ENCODE measurements at places on chromosomes 6 and 20.

DNA sequence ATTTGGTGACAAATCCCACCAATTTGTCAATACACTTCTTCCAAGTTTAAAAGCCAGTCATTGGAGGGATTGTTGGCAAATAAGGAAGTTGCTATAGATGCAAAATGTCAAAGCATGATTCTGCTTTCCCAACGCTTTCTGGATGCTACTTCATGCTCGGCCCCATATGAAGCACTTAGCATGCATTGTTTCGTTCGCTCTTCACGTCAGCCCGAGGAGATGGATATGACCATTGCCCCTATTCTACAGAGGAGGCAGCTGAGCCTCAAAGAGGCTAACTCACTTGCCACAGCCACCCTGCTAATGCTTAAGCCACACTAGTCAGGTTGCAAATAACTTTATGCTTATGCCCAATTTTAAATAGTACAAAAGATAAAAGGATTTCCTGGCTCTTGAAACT, 2.8 kb upstream of the NXT1 start:
- DNase-seq = no peak

- no peak for DNase-seq
These were observed 535 bp downstream of the NKAIN2 start for GRCh38 chr6:123804014-123804786.

DNA sequence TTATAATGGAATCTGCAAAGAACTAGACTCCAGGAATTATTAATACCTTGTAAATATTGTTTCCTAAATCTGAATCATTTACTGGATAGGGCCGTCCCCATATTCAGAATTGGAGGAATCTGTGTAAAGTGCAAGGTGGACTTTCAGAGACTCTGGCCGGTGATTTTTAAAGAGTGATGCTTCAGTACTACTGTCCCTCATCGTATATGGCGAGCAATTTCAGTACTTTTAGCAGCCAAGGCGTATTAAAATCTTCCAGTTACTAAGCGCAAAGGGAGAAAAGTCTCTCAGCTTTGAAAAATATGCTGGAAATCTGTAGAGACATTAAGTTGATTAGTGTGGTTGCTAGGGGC, 483 bp downstream of the SMIM26 start:
- DNase-seq = no peak

- DNase-seq = no peak
These were observed 71.2 kb downstream of the TNFRSF21 start for GRCh38 chr6:47238456-47238995.

- no peak for DNase-seq
These were observed 101.5 kb upstream of the BACH2 start for GRCh38 chr6:90397929-90398674.

- DNase-seq = no peak
These were observed 72.7 kb upstream of the CCN6 start for GRCh38 chr6:111980971-111981840.

GRCh38 chr20:57047281-57048026, 219.0 kb downstream of the BMP7 start:
- DNase-seq = no peak

DNA sequence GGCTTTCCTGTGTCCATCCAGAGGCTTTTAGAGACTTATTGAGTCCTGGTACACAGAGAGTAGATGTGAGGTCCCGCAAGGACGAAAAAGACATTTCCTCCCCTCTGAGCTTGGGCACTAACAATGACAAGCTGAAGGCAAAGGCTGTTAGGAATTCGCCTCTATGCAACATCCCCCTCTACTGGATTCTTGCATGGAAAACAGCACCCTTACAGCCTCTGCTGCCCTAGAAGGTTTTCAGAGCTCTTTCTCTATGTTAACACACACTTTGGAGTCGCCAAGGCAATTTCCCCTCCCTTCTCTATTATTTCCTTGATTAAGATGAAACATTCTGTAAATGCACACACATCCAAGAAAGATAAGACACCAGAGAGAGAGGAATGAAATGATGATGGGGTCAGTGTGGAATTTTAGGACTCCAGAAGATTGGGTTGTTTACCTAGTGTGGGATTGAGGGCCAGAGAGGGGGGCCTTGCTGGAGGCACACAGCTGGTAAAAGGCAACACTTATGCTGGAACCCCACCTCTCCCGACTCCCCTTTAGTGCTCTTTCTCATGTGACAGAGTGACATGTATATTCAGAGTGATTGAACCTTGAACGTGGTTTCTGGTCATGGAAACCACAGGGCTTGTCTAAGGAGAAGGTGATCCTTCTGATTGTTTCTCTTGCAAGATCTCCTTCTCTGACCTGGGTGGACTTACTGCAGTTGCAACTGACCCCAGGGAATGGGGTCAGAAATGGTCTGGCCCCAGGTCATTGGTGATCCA, 300.7 kb downstream of the CLIC5 start:
- no peak for DNase-seq

- no peak for DNase-seq
These were observed 420 bp downstream of the SOX4 start for GRCh38 chr6:21593927-21594415.

GRCh38 chr6:141077355-141078333, 1055.1 kb upstream of the GJE1 start:
- no peak for DNase-seq

DNA sequence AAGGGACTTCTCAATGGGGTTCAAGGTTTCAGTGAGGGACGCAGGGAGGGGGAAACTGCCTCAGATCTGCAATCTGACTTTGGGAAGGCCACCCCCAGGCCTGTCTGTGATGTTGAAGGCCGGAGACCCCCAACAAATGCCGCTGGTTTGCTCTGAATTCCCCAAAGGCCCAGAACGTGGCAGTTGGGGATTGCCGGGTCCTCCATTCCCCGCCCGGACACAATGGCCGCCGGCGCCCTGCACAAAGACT, 326 bp upstream of the BCL2L1 start:
- DNase-seq = no peak

DNA sequence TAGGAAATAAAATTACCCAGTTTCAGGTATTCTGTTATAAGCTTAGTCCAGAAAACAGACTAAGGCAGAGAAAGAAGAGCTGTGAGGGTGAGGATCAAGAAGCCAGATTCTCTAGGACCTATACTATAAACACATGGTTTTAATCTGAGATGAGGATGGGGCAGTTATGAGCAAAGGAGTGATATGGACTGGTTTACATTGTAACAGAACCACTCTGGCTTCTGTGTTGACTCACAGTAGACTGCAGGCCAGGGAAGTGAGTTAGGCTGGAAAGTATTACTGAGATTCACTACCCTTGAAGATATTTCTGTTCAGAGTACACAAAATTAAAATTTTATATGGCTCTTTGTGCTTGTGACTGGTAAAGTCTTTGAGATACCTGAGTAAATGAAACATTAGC, 3.2 kb upstream of the RWDD1 start:
- DNase-seq = no peak

DNA sequence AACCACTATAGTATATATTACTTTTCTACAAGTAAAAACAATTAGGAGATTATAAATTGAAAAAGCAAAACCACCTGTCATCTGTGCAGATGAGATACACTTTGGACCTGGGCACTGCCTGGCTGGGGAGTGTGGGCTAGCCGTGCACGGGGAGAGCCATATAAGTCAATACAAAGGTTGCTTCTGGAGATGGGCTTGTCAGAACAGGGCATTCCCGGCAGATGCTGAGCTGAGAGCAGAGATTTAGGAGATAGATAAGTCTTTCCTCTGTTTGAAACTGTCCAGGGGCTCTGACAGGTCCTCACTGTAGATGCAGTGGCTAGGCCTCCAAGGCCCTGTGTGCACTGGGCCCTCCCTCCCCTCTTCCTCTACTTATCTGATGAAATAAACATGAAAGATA, 34.5 kb downstream of the CD164 start:
- DNase-seq = no peak

DNA sequence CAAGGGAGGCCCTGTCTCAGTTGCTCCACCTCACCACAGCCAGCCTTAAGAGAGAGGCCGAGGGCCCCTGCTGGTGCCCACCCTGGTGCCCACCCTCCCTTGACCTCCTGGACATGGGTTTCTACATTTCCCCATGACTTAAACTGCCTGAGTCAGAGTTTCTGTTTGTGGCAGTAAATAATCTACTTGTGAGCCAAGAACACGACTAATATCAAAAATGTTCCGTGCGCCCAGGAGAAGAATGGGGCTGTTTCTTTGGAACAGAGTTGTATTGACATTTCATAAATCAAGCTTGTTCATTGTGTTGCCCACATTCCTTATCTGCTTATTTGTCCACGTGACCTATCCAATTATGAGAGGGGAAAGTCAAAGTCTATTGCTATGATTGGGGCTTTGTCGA, 143.5 kb downstream of the ANKRD60 start:
- no peak for DNase-seq

DNA sequence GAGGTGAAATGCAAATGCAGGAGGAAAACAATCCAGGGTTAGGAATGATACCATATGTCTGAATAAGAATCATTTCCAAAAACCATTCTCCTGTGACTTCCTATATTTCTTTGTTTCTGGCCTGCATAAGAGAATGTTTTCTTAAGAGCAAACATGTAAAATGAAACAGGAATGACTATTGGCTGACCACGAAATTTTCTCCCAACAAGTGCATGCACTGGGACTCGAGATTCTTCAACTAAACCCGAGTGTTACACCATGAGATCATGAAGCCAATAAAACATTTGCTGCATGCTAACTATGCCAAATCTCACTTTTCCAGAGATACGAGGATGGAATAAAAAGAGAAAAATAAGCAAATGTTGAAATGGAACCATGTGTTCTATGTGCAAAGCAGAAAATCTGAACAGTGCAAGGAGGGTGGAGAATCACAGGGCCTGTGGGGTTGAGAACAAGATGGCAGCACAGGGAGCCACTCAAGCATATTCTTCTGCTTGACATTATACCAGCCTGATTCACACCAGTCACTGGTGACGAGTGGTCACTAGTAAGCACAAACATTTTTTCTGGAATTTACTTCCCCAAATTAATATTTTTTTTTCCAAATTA, 212.2 kb upstream of the FOXA2 start:
- DNase-seq = no peak

DNA sequence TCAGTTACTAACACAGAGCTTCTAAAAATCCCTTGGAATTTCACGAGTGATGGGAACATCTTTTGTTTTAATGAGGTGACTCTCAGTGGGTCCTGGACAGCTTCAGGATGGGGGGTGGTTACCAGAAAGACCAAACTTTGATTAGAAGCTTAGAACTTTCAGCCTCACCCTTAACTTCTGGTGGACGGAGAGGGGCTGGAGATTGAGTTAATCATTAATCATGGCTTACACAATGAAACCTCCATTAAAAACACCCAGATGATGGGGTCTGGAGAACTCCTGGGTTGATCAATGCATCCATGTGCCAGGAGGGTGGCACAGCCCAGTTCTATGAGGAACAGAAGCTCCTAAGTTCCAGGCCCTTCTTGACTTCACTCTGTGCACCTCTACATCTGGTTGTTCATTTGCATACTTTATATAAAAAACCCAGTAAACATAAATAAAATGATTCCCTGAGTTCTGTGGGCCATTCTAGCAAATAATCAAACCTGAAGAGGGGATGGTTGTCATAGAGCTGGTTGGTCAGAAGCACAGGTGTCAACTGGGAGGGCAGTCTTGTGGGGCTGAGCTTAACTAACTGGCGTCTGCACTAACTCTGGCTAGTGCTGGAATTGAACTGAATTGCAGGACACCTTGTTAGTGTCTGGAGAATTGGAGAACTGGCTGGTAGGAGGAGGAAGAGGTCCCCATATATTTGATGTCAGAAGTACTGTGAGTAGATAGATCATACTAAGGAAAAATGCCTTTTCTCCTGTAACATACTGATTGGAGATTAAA, 10.3 kb downstream of the RMND1 start:
- no peak for DNase-seq

- no peak for DNase-seq
These were observed 19.4 kb upstream of the SIRPA start for GRCh38 chr20:1875762-1876161.

DNA sequence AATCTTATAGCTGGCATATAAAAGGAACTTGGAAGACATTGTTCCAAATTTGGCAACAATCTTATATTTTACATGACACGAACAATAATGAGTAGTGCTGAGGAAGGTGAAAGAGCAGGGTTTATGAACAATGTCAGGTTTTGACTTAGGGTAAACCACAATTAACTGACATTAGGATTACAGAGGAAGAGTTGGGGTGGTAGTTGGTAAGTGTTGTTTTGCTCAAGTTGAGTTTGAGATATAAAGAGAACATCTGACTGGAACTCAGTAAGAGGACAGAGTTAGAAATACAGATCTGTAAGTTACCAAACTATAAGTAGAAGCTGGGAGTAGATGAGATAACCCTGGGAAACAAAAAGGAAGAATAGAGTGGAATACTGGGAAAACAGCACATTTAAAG, 15.1 kb downstream of the RTN4IP1 start:
- DNase-seq = no peak

- peak; percentile 83 for DNase-seq
These were observed 202.3 kb downstream of the DLL1 start for GRCh38 chr6:170088582-170088955.

DNA sequence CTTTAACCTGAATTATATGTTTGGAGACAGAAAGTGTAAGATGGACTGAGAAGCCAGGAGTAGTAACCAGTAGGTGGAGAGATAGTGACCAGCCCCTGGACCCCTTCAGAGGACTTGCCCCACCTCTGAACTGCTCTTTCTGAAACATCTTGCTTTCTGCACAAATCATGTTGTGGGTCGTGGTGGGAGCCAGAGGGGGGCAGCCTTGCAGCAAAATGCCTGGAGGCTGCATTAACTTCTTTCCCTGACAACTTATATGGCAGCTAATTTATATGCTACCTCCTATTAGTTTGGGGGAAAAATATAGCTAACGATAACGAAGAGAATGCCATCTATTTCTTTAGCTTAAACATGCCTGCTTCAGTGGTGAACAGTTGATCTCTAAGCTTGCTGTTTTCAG, 859.8 kb downstream of the MAFB start:
- no peak for DNase-seq

GRCh38 chr6:38443352-38444144, 196.2 kb downstream of the BTBD9 start:
- no peak for DNase-seq

- no peak for DNase-seq
These were observed 6.2 kb downstream of the CSE1L start for GRCh38 chr20:49052334-49052733.

DNA sequence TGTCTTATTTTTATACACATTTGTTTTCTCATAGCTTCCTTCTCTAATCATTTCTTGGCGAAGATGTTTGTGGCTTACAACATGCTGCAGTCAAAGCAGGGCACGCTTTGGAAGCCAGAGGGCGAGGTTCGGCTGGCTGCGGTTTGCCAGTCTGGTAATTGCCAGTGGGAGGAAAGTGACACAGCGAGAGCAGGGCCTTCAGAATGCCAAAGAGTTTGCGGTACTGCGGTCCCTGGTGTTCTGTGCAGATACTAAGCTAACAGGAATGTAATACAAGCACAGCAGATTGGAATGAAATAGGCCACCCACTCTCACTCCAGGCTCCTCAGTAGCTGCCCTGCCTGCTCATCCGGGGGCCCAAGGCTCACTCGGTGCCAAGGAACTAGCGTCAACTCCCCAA, 58.7 kb upstream of the TGM3 start:
- DNase-seq = no peak

GRCh38 chr6:44353336-44353735, 10.9 kb downstream of the SPATS1 start:
- DNase-seq = no peak

- DNase-seq = no peak
These were observed 159.3 kb upstream of the TNFAIP3 start for GRCh38 chr6:137707590-137708360.

All from mesenteric fat pad (tissue), 1 donor.